PC-3 (cell line): ENCODE measurements at places on chromosomes 3 and 15. TPM values are rescaled to one million over a fixed set of nuclear protein-coding genes. Genes with fewer than 3 reads are reported as not detected.

Gene KCNMB3
- total RNA-seq, result 1.2 and 2.3 TPM in 2 replicates

Gene FAM81A
- total RNA-seq, result 2.5 and 8.1 TPM in 2 replicates

Gene CACNA1D
- not detected in 2 replicates for total RNA-seq

Gene LMAN1L
- total RNA-seq, result not detected in 2 replicates

Gene NBEAL2
- total RNA-seq, result 50.7 and 77.2 TPM in 2 replicates

Gene ROPN1
- total RNA-seq, result not detected in 2 replicates

- no peak overlapping the region for H3K4me3 ChIP-seq
- peaks cover 26% of the 10 kb centered on the region for H3K4me1 ChIP-seq
- peaks cover 22% of the 10 kb centered on the region; the same call in 1 of the 2 replicates for H3K36me3 ChIP-seq
- H3K27ac ChIP-seq, result no peak overlapping the region
- H3K27me3 ChIP-seq, result no peaks in the 10 kb centered on the region
These were observed 4.2 kb downstream of the SLC4A7 start for GRCh38 chr3:27479806-27480543.

DNA sequence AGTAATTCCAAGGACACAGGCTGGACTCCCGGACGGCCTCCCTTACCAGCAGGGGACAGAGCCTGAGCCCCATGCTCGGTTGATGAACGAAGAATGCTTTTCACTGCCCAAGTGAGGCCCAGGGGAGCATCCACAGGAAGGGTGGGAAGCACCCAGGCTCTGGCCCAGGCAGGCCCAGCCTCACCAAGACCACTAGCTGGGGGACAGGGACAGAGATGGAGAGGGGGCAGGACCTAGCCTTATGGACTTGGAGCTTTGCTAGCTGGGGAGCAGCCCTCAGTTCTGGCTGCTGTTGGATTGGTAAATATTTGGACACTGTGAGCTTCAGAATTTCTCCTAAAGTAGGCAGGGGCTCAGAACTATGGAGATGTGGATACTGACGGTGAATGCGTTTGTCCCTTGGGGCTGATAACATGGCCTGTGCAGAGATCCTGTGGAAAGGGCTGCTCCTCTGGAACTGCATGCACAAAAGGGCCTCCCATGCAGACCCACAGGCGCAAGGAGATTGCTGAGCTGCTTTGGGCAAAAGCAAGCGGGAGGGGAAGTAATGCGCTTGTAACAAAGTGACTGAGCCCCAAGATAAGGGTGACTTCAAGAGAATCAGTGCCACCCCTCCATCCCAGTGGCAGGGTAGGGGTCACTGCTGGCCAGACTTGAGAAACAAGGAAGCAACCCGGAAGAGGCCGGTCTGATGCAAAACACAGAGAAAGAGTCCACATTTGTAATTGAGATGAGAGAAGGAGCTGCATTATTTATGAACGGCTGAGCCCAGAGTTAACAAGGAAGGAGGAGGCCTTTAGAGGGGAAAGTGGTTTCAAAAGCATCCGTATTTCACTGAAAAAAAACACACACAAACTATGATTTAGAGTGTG is 70.1 kb upstream of the MEF2A start:
- no peaks in the 10 kb centered on the region for H3K36me3 ChIP-seq
- no peak overlapping the region for H3K4me3 ChIP-seq
- no peak overlapping the region for H3K27ac ChIP-seq
- H3K4me1 ChIP-seq, result no peaks in the 10 kb centered on the region
- no peak for DNase-seq

DNA sequence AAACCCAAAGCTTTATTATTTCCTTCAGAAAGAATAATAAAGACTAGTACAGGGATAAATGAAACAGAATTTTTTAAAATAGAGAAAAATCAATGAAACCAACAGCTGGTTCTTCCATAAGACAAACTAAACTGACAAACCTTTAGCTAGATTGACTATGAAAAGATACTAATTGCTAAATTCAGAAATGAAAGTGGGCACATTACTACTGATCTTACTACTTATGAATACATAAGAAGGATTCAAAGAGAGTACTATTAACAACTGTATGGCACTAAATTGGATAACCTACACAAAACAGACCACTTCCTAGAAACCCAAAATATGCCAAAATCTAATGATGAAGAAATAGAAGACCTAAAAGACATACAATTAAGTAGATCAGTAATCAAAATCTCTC is 278.2 kb downstream of the ISL2 start:
- H3K27me3 ChIP-seq, result no peaks in the 10 kb centered on the region
- H3K4me3 ChIP-seq, result no peak overlapping the region
- no peak overlapping the region for H3K27ac ChIP-seq
- no peak for DNase-seq

DNA sequence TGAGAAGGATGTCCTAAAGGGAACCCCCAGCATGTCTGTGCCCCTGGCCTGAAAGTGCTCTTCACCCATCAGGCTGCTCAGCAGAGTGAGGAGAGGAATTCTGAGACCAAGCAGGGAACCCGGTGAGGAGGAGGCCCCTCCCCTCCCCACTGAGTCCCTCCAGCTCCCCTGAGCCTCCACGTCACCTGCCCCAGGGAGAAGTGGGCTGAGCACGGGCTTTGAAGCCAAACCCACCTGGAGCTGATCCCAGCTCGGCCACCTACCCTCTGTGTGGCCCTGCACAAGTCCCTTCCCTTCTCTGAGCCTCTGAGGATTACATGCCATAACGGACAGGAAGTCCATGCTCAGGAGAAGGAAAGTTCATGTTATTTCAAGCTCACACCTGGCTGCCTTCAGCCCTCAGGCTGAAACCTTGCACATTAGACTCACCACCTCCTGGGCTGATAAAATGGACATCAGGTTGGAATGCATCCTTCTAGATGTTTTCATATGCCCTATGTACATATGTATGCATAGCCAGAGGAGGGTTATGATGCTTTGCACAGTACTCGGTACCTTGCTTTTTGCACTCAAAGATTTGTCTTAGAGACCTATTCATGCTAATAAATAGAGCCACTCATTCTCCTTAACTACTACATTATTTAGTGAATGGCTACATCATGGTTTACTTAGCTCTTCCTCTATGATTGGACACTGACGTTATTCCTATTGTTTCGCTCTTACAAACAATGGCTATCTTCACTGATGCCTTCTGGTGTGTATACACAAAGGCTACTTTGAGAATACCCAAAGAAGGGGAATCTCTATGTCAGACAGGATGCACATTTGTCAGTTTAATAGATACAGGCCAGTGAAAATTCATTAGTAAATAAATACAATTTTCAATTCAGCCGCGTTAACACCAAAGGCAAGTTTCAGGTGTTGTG is 31.6 kb upstream of the GATA2 start:
- H3K27ac ChIP-seq, result no peak overlapping the region
- no peaks in the 10 kb centered on the region for H3K27me3 ChIP-seq
- H3K36me3 ChIP-seq, result no peaks in the 10 kb centered on the region
- H3K4me3 ChIP-seq, result no peak overlapping the region

GRCh38 chr3:48564022-48564421 is 441 bp upstream of the UCN2 start:
- H3K4me1 ChIP-seq, result peaks cover 38% of the 10 kb centered on the region
- peak; percentile 77 for DNase-seq
- peak overlapping the region; percentile 51 for H3K27ac ChIP-seq
- H3K27me3 ChIP-seq, result no peaks in the 10 kb centered on the region

DNA sequence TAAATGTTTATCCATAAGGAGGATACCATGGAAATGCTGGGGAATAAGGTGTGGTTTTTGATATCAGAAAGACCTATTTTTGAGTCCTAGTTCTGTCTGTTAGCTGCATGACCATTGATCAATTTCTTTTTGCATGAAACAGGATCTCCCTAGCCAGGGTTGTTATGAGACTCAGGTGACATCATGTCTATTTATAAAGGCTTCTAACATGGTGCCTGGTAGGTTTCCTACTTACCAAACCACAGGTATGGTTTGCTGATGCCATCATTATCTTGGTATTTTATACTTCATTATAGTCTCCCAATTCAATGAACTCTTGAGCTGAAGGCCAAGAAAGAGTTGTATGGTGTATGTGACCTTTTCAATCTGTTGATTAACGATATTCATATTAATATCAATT is 144.0 kb downstream of the CLSTN2 start:
- H3K27ac ChIP-seq, result no peak overlapping the region
- no peaks in the 10 kb centered on the region for H3K27me3 ChIP-seq
- H3K4me3 ChIP-seq, result no peak overlapping the region
- H3K4me1 ChIP-seq, result no peaks in the 10 kb centered on the region

DNA sequence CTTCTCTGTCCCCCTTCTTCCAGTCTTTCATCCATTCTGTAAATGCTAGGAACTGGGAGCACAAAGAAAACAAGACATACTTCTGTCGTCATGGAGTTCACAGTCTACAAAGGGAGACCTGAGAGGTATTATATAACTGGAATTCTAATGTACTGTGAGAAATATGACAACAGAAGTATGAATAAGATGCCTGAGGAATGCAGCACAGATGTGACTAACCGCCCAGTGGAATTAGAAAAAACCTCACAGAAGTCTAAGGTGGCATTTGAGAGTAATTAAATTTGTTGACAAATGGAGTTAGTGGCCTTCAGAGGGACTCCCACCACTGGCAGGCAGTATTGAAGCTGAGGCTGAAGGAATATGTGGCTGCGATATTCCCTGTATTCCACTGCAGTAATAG is 168.5 kb upstream of the FAM3D start:
- no peaks in the 10 kb centered on the region for H3K27me3 ChIP-seq
- H3K4me1 ChIP-seq, result no peaks in the 10 kb centered on the region
- H3K27ac ChIP-seq, result no peak overlapping the region
- no peak overlapping the region for H3K4me3 ChIP-seq

- no peaks in the 10 kb centered on the region for H3K36me3 ChIP-seq
- peaks cover 18% of the 10 kb centered on the region for H3K4me1 ChIP-seq
- no peaks in the 10 kb centered on the region for H3K27me3 ChIP-seq
- no peak for DNase-seq
- no peak overlapping the region for H3K27ac ChIP-seq
- H3K4me3 ChIP-seq, result no peak overlapping the region
These were observed 230.9 kb downstream of the XXYLT1 start for GRCh38 chr3:195040094-195040493.

GRCh38 chr15:69480932-69481331 is 28.3 kb downstream of the RPLP1 start:
- H3K36me3 ChIP-seq, result no peaks in the 10 kb centered on the region
- DNase-seq, result peak; percentile 33
- H3K4me3 ChIP-seq, result no peak overlapping the region
- no peaks in the 10 kb centered on the region for H3K27me3 ChIP-seq
- no peak overlapping the region for H3K27ac ChIP-seq

GRCh38 chr15:64149424-64149823 is 2.1 kb upstream of the SNX22 start:
- H3K27me3 ChIP-seq, result peaks cover 10% of the 10 kb centered on the region
- DNase-seq, result peak; percentile 31
- H3K36me3 ChIP-seq, result no peaks in the 10 kb centered on the region; the same call in 1 of the 2 replicates
- no peaks in the 10 kb centered on the region; the same call in 1 of the 2 replicates for H3K4me1 ChIP-seq
- no peak overlapping the region for H3K4me3 ChIP-seq

DNA sequence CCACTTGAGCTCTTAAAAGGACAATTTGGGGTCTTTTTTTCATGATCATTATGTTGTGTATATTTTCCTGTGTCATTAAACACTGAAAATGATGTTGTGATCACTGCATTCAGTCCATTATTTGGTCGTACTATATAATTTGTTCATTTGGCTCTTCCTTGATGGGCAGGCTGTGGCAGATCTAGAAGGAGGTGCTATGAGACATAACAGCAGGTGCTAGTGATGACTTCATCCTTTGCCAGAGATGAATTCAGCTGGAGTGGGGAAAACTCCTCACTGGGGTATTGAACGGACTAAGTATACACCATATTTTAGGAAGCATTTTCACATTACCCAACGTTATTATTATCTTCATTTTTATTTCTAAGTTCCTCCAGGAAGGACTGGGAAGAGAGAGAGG is 12.0 kb downstream of the CMTM7 start:
- H3K4me3 ChIP-seq, result no peak overlapping the region
- H3K36me3 ChIP-seq, result peaks cover 9% of the 10 kb centered on the region; the same call in 1 of the 2 replicates
- H3K27me3 ChIP-seq, result no peaks in the 10 kb centered on the region
- no peak for DNase-seq
- H3K4me1 ChIP-seq, result peaks cover 23% of the 10 kb centered on the region

GRCh38 chr15:33461671-33462070 is 150.9 kb downstream of the RYR3 start:
- peaks cover 8% of the 10 kb centered on the region; the same call in 1 of the 2 replicates for H3K27me3 ChIP-seq
- H3K4me3 ChIP-seq, result no peak overlapping the region
- DNase-seq, result no peak
- H3K27ac ChIP-seq, result no peak overlapping the region
- H3K36me3 ChIP-seq, result no peaks in the 10 kb centered on the region

DNA sequence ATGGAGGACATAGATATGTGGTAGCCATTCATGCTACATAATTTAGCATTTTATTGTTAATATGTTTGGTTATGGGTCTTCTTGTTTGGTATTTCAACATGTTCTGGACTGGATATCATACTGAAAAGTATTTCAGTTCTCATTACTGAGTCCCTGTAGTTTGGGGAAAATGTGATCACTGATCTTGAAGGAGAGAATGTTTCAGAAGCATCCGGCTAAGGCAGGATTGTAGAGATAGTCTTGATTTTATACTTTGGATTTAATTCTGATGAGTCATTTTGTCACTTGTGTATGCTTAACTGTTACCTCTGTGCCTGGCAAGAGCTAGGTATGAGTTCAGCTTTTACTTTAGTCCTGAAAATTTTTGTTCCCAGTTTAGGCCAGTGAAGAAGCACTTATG is 7.1 kb downstream of the CHD2 start:
- peak overlapping the region; percentile 92 for H3K27ac ChIP-seq
- H3K4me1 ChIP-seq, result peaks cover 59% of the 10 kb centered on the region
- peaks cover 30% of the 10 kb centered on the region for H3K36me3 ChIP-seq
- no peak for DNase-seq
- H3K27me3 ChIP-seq, result no peaks in the 10 kb centered on the region

- H3K27ac ChIP-seq, result no peak overlapping the region
- DNase-seq, result no peak
- H3K4me1 ChIP-seq, result no peaks in the 10 kb centered on the region
- no peak overlapping the region for H3K4me3 ChIP-seq
These were observed 504.1 kb downstream of the TBL1XR1 start for GRCh38 chr3:176692966-176693785.

GRCh38 chr15:48719668-48720067 is 74.2 kb upstream of the FBN1 start:
- H3K27me3 ChIP-seq, result no peaks in the 10 kb centered on the region
- no peaks in the 10 kb centered on the region for H3K36me3 ChIP-seq

- no peaks in the 10 kb centered on the region for H3K36me3 ChIP-seq
- no peaks in the 10 kb centered on the region for H3K27me3 ChIP-seq
- H3K27ac ChIP-seq, result no peak overlapping the region
- DNase-seq, result no peak
These were observed 532.3 kb upstream of the SUCLG2 start for GRCh38 chr3:68186733-68187132.
